ENCODE measurements at places on chromosomes 2 and 18. TPM values are rescaled to one million over a fixed set of nuclear protein-coding genes. Genes with fewer than 3 reads are reported as not detected.

The PSTPIP2 gene
- total RNA-seq: 2.5 TPM

The NEURL3 gene
- not detected for total RNA-seq

DNA sequence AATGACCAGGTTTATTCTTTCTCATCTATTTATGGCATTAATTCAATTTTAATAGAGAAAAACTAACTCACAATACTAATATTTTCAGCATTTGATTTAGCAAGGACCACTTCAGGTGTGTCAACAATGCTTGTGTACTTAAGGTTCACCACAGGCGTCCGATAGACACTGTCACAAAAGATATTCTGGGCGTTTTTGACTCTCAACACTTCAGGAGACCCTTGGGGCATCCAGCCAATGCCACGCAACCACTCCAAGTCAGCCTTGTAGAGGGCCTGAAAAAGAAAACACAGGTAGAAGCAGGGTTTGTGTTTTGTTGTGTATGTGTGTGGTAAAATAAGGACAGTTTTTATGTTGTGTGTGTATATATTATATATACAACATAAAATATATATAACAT is 158.2 kb downstream of the NEB start:
- H3K4me3 ChIP-seq: no peak overlapping the region
- H3K4me1 ChIP-seq: 0 out of 2 replicates have a peak, but pooled peaks cover 2% of the 10 kb centered on the region
- no peak overlapping the region for H3K27ac ChIP-seq
- no peaks in the 10 kb centered on the region for H3K27me3 ChIP-seq
- H3K36me3 ChIP-seq: no peaks in the 10 kb centered on the region

DNA sequence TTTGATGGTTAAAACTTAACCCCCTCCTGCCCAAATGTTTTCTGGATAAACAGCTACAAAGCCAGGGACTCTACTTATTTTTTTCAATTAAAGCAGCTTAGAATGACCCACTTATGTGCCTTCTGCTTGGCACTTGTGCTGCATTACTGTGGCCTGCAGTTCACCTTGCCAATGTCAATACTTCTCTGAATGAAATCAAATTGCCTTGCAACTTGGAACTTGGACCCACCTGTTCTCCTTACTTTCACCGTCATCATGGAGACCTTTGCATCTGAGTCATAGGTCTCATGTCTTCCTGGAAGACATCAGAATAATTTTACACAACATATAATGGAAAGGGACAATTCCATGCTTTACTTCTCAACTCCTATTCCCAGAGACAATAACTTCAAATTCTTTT is 92.1 kb upstream of the FHL2 start:
- H3K4me3 ChIP-seq: no peak overlapping the region
- no peak for DNase-seq
- H3K4me1 ChIP-seq: no peaks in the 10 kb centered on the region
- H3K36me3 ChIP-seq: no peaks in the 10 kb centered on the region
- H3K27ac ChIP-seq: no peak overlapping the region
- no peaks in the 10 kb centered on the region for H3K27me3 ChIP-seq

GRCh38 chr2:16487686-16488085 is 177.9 kb downstream of the CYRIA start:
- DNase-seq: no peak
- H3K27me3 ChIP-seq: peaks cover 9% of the 10 kb centered on the region
- H3K4me1 ChIP-seq: 0 out of 2 replicates have a peak, but pooled peaks cover under 1% of the 10 kb centered on the region
- H3K36me3 ChIP-seq: no peaks in the 10 kb centered on the region
- H3K27ac ChIP-seq: no peak overlapping the region
- no peak overlapping the region for H3K4me3 ChIP-seq

DNA sequence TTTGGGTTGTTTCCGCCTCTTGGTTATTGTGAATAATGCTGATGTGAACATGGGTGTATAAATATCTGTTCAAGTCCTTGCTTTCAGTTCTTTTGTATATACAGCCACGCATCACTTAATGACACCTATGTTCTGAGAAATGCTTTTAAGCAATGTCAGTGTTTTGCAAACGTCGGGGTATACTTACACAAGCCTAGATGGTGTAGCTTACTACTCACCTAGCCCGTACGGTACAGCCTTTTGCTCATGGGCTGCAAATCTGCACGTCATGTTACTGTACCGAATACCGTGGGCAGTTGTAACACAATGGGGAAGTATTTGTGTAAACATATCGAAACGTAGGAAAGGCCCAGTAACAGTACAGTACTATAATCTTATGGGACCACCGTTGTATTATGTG is 12.4 kb downstream of the RALB start:
- no peak for DNase-seq
- no peak overlapping the region for H3K4me3 ChIP-seq
- H3K27me3 ChIP-seq: no peaks in the 10 kb centered on the region
- H3K27ac ChIP-seq: no peak overlapping the region

- H3K27me3 ChIP-seq: peaks cover 3% of the 10 kb centered on the region
- no peaks in the 10 kb centered on the region for H3K36me3 ChIP-seq
- H3K27ac ChIP-seq: no peak overlapping the region
- H3K4me3 ChIP-seq: no peak overlapping the region
- no peak for DNase-seq
Measured at GRCh38 chr2:127605691-127606263, 40.2 kb upstream of the GPR17 start.

DNA sequence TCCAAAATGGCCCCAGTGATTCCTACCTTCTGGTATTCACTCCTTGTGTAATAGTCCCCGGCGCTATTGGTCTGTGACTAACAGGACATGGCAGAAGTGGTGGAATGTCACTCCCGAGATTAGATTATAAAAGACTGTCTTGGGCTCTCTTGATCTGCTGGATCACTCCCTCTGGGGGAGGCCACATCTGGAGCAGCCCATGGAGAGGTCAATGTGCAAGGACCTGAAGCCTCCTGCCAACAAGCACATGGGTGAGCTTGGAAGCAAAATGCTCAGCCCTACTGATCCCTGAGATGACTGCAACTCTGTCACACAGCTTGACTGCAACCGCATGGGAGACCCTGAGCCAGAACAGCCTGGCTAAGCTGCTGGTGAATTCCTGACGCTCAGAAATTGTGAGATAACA is 94.3 kb upstream of the GLI2 start:
- no peak for DNase-seq
- H3K36me3 ChIP-seq: no peaks in the 10 kb centered on the region
- H3K4me3 ChIP-seq: no peak overlapping the region
- H3K27me3 ChIP-seq: peaks cover 18% of the 10 kb centered on the region
- no peaks in the 10 kb centered on the region for H3K4me1 ChIP-seq
- H3K27ac ChIP-seq: no peak overlapping the region

Data from WTC11 (cell line).